Vagina (tissue), 2 donors: ENCODE measurements at places on chromosomes 12 and 14.

GRCh38 chr14:60616461-60616959 lies 32.8 kb downstream of the SIX1 start:
- DNase-seq, result no peak

DNA sequence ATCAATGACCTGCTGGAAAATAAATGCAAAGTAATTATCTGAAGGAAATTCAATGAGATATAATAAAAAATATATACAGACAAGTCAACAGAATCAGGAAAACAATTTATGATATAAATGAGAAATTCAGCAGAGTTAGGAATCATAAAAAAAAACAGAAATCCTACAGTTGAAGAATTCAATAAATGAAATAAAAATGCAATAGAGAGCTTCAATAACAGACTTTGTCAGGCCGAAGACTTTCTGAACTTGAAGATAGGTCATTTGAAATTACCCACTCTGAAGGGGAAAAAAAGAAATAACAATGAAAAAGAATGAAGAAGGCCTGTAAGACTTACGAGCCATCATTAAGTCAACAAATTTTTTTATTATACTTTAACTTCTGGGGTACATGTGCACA lies 15.5 kb upstream of the GARIN2 start:
- DNase-seq, result no peak

DNA sequence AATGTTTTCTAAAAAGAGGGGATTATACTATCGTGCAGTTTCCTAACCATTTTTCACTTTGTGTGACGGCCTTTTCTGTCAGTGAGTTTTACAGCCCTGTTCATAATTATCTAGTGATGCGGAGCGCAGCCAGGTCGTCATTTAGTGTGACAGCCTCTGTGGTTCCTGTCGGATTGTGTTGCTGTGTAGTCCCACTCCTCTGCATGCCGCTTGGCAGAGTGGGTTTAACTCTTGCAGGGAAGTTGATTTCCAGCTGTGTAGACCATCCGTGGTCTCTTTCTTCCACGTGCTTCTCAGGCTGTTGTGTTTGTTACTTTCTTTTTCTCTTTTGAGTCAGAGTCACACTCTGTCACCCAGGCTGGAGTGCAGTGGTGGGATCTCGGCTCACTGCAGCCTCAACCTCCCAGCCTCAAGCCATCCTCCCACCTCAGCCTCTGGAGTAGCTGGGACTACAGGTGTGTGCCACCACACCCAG lies 8.6 kb downstream of the RAN start:
- no peak for DNase-seq

DNA sequence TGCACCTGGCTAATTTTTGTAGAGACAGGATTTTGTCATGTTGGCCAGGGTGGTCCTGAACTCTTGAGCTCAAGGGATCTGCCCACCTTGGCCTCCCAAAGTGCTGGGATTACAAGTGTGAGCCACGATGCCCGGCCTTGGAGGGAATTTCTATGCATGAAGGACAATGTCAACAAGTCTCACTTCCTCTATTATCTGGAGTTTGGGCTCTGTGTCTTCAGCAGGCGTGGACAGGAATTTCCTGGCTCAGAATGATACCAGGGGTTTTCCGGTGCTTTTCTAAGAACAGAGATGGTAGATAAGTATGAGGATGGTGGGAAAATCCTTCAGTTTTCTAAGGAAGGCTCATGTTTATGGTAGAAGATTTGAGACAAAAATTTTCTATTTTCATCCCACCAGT lies 75.0 kb upstream of the CCDC60 start:
- no peak for DNase-seq

DNA sequence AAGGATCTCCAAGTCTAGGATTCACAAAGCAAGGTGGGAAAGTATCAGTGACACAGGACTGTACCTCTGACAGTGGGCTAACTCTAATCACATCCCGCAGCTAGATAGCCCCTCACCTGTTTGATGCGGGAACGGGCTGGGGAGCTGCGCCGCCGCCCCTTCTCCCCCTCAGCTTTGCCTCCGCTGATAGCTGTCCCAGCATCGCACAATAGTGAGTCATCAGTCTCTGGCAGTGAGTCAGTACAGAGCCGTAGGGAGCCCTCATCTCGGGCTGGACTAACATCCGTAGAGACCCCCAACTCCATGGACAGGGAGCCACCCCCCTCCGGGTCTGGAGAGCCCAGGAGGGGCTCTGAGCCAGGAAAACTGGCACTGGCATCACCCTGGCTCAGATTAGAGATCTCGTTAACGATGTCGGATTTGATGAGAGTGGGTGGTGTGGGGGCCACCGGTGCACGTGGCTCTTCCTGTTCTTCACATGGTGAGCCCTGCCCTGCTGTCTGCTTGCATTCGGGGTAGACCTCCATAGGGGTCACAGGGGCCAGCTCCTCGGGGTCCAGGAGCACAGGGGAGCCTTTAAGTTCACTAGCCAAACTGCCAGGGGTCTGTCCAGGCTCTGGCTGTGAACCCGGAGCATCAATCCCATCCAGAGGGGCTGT lies 10.9 kb downstream of the KMT2D start:
- no peak for DNase-seq

DNA sequence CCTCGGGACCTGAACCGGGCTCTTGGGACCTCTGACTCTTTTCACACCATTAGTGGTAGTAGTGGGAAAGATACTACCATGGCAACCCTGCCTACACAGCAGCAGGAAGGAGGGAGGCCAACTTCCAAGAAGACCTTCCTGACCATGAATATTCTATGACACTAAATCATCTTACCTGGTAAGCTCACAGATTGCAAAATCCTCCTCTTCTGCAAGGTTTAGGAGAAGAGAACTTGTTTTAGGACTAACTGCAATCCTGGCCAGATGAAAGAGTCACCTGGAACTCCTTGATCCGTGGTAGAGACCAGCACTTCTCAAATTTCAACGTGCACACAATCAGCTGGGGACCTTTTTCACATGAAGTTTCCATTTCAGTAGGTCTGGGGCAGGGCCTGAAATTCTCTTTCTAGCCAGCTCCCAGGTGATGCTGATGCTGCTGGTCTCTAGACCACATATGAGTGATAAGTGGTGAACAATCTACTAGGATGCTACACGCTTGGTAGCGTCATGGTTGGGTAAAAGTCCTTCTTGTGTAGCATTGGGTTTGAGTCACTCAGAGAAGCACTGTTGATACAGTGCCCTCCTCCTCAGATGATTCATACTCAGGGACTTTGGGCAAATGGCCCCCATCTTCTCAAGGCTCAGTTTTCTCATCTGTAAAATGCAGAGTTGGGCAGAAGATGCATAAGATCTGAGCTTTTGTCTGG lies 35.6 kb upstream of the FICD start:
- DNase-seq, result no peak

- no peak for DNase-seq
Observed at GRCh38 chr14:31229009-31229408, 21.4 kb upstream of the HECTD1 start.

GRCh38 chr12:67701121-67701520 lies 52.6 kb downstream of the DYRK2 start:
- DNase-seq, result no peak

DNA sequence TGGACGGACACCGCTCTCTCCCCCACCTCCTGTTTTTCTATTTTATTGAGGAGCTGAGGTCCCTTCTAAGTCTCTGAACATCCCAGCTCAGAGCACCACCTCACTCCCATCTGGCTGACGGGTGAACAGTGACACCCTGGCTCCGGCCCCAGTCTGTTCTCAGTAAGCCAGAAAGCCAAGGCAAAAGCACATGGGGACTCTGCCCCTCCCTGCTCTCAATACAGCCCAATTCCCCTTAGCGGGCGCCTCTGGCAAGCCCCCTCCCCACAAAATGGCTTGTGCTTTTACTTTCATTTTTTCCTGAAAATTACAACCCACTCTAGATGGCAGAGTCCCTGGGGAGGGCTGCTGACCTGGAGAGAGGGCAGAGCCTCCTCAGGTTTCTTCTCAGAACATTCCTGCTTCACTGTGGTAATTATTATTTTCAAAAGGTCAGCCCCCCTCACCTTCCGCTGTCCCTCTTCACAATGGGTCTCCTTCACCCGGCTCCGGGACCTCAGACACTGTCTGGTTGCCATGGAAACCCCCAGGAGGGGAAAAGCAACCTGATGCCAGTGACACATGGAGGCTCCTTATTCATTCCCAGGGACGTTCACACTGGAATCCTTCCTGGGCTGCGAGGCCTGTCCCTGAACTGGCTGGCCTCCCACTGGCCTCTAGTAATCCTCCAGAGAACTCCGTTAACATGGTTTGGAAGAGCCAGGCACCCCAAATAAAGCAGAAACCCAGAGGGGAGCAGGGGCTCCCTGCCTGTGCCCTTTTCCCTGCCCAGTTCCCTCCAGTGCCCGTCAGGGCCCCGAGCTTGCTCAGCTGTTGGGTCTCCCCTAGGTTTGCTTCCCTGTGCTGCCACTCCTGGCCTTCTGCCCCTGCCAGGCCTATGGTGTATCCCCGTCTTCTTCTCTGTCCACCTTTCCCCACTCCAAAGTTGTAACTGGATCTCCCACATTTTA lies 15.9 kb downstream of the COL2A1 start:
- no peak for DNase-seq

GRCh38 chr12:4288296-4289131 lies 15.0 kb downstream of the CCND2 start:
- DNase-seq, result no peak

GRCh38 chr12:59499774-59500173 lies 96.1 kb upstream of the SLC16A7 start:
- DNase-seq, result no peak

GRCh38 chr14:104223101-104224041 lies 85.0 kb downstream of the KIF26A start:
- DNase-seq, result no peak
